Activated CD4-positive, CD25-positive, alpha-beta regulatory T cell treated with anti-CD3 and anti-CD28 coated beads, Interleukin-2, amount 50 U/mL, for 24 hours (primary cell): ENCODE measurements at places on chromosomes 1 and 21.

GRCh38 chr1:55481634-55482033 lies 266.5 kb upstream of the USP24 start:
- no peak for ATAC-seq

DNA sequence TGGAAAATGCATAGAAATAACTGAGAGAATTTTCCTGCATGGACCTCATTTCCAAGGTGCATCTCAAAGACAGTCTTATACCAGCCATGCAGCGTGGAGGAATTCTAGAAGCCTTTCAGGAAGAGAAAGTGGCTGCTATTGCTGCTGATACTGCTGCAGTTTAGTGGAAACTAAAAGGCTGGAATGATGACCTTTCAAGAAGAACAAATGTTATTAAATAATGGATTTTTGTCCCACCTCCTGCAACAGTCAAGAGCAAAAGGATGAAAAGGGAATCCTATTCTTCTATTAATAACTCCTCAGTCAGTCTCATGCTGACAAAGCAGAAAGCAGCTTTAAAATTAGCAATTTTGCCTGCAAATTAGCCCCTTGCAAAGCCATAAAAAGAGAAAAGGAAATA lies 68.2 kb upstream of the C1orf87 start:
- no peak for ATAC-seq

- no peak for ATAC-seq
Observed at GRCh38 chr1:153248176-153248879, 11.2 kb upstream of the LORICRIN start.

DNA sequence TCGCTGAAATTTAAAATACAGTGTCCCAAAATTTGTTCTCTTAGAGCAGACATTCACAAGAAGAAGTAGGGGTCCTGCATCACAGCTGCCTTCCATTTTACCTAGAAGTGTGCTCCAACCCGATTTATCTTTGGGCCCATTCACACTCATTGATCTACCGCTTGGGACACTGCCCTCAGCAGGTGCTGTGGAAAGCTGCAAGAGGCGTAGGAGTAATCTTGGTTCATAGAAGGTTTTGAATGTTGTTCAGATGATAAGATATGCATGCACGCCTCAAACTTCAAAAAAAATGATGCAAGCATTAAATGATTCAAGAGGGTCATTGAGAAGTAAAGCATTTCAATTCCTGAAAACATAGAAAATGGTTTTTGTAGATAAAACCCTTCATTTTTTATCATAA lies 18.6 kb upstream of the C1orf105 start:
- ATAC-seq = no peak

DNA sequence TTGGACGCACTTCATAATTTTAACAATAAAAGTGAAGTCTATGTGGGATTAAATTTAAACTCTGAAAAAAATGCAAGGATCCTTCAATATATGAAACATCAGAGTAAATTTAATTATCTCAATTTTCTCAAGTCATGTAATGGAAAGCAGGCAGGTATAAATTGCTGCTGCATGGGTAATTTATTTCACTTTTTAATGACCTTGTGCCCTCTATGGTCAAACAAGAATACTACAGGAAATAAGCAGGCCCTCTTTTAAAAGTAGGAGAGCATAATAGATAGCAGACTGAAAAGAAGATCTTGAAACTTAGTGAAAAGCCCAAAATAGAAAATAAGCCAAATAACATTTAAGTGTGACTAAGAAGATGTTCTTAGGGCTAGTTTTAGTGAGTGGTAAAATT lies 22.9 kb downstream of the BCAS2 start:
- ATAC-seq = no peak

GRCh38 chr1:200415789-200416593 lies 6.2 kb upstream of the ZNF281 start:
- peak; percentile 68 for ATAC-seq

DNA sequence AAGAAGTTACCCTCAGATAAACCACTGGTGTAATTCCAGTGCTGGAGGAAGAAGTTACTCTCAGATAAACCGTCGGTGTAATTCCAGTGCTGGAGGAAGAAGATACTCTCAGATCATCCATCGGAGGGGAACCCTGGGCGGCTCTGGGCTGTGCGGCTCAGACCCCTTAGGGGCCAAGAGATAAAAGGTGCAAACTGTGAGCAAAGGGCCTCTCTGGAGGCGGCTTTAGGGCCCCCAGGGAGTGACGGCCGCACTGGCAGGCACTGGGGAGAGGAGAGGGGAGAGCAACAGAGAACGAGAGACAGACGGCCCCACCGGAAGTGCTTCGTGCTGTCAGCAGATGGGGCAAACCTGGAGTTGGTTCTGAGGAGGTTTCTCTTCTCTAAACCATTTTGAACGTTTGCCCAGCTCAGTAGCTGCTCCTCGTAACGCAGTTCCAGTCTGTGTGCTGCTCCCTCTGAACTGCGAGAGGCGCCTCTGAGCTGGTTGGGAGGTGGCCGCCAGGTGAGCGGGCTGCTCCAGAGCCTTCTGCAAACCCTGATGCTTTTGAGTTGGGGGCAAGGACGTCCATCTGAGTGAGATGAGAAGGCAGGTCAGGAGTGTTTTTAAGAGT lies 62.6 kb upstream of the COL6A1 start:
- ATAC-seq = no peak

- ATAC-seq = no peak
Observed at GRCh38 chr1:161872506-161872905, 106.4 kb downstream of the ATF6 start.

DNA sequence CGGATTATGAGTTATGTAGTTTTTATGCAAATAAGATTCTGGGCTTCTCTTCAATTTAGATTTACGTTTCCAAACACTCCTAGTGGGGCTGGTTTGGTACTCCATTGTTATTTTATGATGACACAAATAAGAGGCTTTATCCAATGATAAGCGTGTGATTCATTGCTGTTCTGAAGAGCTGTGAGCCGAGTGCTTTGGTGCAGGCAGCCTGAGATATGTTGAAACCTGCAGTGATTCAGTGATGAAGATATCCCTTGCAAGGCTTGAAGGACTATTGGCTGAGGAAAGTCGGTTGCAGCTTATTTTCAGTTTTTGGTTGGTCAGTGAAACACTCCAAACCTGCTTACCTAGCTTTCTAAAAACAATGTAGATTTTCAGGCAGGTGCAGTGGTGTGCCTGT lies 112.2 kb downstream of the RYR2 start:
- no peak for ATAC-seq

DNA sequence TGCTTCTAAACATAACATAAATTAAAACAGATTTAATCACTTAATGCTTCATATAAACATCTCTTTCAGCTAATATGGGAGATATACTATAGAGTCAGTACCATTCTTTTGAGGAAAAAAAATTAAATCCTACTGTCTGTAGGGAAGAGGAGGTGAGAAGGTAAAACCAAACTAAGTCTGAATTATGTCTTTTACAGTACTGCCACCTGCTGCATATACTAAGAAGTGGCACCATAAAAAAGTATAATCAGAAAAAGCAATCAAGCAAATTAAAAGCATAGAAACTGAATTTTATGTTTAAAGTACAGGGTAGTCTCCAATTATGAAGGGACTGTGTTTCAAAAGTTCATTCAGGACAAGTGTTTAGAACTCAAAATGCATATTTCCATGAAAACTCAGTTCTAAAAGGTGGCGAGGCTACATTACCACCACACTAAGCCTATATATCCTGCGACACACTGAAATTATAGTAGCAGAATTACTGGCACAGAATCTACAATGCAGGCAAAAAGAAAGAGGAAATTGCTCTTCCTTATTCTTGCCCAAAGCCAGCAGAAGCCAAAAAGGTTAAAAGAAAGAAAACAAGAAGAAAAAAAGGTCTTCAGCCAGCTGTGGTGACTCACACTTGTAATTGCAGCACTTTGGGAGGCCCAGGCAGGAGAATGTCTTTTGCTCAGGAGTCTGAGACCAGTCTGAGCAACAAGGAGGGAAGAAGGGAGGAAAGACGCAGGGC lies 9.0 kb downstream of the NSL1 start:
- no peak for ATAC-seq
